G401 (cell line): ENCODE measurements at places on chromosomes 7 and 10. TPM values are rescaled to one million over a fixed set of nuclear protein-coding genes. Genes with fewer than 3 reads are reported as not detected.
A peak's percentile ranks its signal among the peaks of the same experiment; 100 is the strongest.

DNA sequence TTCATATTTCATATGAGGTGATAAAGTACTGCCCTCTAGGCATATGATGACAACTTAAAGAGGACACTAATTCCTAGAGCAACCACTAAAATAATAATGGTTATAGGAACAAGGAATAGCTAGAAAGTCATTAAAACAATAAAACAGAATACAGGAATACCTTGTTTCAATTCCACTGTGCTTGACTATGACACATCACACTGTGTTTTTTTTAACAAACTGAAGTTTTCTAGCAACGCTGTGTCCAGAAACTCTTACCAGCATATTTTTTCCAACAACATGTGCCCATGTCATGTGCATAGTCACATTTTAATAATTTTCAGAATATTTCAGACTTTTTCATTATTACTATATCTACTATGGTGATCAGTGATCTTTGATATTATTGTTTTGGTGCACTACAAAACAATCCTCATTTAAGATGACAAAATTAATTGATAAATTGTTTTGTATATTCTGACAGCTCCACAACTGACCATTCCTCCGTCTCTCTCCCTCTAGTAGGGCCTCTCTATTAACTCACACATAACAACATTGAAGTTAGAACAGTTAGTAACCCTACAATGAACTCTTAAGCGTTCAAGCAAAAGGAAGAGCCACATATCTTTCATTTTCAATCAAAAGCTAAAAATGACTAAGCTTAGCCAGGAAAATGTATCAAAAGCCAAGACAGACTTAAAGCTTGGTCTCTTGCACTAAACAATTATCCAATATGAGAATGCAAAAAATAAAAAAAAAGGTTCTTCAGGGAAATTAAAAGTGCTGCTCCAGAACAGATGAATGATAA is 85.8 kb downstream of the SNX13 start:
- DNase-seq = no peak

NEUROG3 gene
- total RNA-seq = not detected in 2 replicates

NUTM2A gene
- total RNA-seq = not detected in 2 replicates

- DNase-seq = no peak
Measured at GRCh38 chr10:22630234-22631174, 83.9 kb downstream of the PIP4K2A start.

DNA sequence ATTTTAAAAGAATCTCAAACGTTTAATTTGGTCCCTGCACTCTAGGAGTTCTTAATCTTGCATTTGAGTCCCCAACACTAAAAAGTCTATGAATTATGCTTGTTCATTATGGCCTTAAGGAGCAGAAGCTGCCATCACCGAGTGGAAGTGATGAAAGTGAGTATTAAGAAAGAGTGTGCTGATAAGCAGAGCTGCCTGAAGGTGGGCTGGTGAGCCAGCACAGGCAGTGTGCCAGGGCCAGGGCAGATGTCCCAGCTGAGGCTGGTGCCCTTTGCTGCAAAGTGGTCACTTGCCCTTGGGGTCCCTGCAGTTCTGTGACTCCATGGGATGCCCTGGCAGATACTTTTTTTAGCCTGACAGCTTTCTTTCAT is 72.9 kb upstream of the LOXL4 start:
- peak; percentile 36 for DNase-seq

- DNase-seq = peak; percentile 96
Measured at GRCh38 chr7:95772771-95773581, 622 bp downstream of the DYNC1I1 start.

DNA sequence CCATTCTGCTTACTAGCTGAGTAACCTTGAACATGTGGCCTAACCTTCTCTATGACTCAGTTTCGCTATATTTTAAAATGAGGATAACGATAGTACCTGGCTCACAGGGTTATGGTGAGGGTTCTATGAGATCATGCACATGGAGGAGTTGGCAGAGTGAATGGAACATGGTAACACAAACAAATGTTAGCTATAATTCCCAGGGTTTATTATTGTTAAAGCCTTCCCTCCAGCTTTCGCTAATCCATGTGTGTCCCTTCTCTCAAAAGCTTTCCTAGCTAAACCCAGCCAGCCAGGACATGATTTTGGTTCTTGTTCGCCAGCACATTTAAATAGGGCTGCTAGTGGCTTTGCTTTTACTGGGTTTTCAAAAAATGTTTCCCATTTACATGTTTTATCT is 361.0 kb upstream of the NFE2L3 start:
- DNase-seq = no peak

AUTS2 gene
- 0.06 and 4.4 TPM in 2 replicates for total RNA-seq

DNA sequence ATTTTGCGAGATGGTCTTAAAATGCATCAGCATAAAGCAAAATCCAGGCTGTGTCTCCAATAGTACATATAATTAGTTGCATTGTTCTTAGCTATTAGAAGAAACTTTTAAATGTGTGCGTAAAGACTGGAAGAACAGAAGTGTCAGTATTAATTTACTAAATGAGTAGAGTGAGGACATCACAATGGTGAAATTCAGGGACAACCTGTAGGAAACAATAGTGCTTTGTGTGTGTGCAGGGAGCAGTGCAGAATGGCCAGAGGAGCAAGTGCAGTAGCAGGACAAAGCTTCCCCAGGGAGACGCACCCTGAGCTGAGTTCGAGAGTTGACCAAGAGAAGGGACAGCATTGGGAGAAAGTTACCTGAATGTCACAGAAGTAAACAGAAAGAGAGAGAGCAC is 13.7 kb downstream of the ITGB8 start:
- DNase-seq = no peak

PLPP4 gene
- total RNA-seq = not detected in 2 replicates

DNA sequence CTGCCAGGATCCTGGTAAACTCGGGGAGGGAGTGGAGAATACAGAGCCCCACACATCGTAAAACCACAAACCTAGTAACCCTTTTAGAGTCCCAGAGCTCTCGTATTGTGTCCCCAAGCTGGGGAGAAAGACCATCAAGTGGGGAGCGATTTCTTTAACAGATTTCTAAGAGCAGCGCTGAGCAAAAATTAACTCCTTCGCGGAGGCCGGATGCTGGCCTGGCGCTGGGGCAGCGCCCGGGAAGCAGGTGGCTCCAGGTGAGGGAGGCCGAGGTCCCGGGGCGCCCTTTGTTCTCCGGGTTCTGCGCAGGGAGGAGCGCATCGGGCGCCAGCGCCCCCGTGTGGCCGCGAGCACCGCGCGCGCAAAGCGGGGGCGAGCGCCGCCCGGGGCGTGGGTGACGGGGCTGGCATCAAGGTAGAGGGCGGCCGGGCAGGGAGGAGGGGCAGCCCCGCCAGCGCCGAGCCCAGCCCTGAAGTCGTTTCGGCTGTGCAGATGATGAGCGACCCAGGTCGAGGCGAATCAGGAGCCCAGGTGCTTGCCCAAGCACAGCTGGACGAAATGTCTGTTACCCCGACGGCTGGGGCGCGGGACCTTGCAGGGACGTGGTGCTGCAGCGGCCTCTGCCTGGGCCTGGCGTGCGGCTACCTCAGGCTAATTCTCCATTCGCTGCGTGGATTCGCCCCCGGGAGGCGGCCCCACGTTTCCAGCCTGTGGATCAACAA is 10.4 kb upstream of the FGFR2 start:
- DNase-seq = no peak

DNA sequence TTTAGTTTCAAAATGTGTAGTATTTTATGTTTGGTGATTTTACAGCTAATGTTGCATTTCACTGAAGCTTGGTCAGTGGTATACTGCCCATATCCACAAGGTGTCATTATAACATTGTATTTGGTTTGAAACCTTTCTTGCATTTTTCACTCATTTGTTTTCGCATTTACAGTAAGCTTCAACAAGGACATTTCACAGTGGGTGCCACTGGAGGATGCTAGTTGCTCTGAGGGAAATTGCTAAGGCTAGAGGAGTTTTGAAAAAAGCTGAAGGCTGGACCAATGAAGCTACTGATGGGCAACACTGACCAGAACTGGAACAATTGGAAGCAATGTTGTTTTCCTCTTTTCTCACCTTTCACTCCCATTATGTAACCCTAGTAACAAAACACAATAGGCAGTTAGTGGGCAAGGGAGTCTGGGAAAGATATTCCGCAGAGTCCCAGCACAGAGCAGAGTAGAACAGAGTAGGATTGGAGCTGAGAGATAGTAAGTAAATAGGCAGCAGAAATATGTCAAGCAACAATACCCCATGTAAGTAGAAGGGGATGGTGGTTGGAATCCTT is 23.6 kb upstream of the SRI start:
- DNase-seq = peak; percentile 92

TRIM8 gene
- total RNA-seq = 30.2 and 44.4 TPM in 2 replicates

DNA sequence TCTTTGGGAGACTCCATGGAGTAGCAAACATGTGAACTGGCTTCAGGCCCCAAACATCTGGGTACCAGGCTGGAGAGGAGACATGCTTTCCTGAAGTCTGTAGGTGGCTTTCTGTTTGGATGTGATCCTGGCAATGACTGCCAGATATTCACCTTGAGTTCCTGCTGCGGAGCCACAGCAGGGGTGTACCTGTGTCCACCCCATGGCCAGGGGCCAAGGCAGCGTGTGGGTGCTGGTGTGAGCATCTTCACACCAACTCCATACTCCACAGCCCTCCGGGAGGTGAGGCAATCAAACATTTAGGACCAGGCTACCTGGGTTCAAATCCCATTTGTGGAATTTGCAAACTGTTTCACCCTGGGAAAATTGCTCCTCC is 113.0 kb downstream of the ADCY1 start:
- DNase-seq = no peak

GRCh38 chr10:130989670-130990232 is 321.8 kb downstream of the TCERG1L start:
- DNase-seq = peak; percentile 57

DNA sequence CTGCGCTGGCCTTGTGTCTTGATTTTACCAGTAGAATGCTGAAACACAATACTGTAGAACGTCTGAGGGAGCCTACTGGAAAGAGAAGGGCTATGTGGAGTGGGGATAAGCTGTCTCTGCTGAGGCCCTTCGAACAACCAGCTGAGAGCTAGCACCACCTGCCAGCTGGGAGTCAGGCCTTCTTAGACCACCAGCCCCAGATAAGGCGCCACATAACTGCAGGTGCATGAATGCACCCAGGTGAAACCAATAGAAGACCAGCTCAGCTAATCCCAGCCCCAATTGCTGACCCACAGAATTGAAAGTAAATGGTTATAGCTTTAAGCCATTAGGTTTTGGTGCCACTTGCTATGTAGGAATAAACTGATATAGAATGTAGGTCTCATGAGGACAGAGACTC is 438.4 kb downstream of the ADRA2A start:
- DNase-seq = no peak

CALHM3 gene
- total RNA-seq = not detected in 2 replicates

- no peak for DNase-seq
Measured at GRCh38 chr10:67402620-67403019, 293.4 kb downstream of the CTNNA3 start.

DNA sequence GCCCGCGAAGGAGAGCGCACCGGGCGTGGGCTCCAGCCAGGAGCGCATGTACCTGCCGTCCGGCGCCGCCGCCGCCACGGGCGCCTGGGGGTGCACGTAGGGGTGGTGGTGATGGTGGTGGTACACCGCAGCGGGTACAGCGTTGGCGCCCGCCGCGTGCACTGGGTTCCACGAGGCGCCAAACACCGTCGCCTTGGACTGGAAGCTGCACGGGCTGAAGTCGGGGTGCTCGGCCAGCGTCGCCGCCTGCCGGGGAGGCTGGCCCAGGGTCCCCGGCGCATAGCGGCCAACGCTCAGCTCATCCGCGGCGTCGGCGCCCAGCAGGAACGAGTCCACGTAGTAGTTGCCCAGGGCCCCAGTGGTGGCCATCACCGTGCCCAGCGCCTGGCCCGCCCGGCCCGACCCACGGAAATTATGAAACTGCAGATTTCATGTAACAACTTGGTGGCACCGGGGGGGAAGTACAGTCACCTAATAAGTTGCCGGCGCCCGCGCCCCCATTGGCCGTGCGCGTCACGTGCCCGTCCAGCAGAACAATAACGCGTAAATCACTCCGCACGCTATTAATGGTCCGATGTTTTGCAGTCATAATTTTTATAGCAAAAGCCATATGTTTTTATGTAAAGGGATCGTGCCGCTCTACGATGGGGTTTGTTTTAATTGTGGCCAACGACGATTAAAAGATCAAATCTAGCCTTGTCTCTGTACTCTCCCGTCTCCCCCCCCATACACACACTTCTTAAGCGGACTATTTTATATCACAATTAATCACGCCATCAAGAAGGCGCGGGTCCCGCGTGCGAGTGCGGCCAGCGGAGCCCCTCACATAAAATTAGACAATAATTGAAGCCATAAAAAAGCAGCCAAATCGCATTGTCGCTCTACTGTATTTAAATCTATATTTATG is at the start of gene HOXA9:
Gene HOXA9 (minus strand): TSS at position 449 of the 907 bp plus-strand sequence. CDS start 80 bp downstream, at position 369.
- DNase-seq = no peak

GALNT17 gene
- not detected in 2 replicates for total RNA-seq

GRCh38 chr7:74307738-74308505 is 18.7 kb downstream of the CLIP2 start:
- no peak for DNase-seq

AMPH gene
- not detected in 2 replicates for total RNA-seq

- peak; percentile 15 for DNase-seq
Measured at GRCh38 chr7:84112771-84113170, 81.8 kb downstream of the SEMA3A start.

- DNase-seq = no peak
Measured at GRCh38 chr10:90087197-90088023, 386.0 kb downstream of the KIF20B start.

DNA sequence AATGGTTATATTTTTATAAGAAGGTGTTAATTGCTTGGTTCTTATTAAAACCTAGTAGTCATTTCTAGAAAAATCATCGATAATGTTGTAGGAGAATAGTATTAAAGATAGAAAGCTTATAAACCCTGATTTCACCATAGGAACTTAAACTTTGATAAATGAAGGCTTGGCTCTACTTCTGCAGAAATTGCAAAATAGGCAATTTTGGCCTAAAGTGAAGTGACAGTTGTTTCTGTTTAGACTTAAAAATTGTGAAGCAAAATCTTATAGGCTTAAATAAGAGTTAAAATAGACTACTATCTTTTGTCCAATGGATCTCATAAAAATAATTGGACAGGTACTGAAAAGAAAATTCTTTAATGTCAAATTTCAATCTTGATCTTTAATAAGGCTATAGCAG is 321.6 kb upstream of the FZD8 start:
- DNase-seq = no peak

- peak; percentile 57 for DNase-seq
Measured at GRCh38 chr10:24669285-24669852, 54.3 kb downstream of the ARHGAP21 start.

GRCh38 chr10:34729619-34730018 is 85.5 kb downstream of the PARD3 start:
- no peak for DNase-seq

DNA sequence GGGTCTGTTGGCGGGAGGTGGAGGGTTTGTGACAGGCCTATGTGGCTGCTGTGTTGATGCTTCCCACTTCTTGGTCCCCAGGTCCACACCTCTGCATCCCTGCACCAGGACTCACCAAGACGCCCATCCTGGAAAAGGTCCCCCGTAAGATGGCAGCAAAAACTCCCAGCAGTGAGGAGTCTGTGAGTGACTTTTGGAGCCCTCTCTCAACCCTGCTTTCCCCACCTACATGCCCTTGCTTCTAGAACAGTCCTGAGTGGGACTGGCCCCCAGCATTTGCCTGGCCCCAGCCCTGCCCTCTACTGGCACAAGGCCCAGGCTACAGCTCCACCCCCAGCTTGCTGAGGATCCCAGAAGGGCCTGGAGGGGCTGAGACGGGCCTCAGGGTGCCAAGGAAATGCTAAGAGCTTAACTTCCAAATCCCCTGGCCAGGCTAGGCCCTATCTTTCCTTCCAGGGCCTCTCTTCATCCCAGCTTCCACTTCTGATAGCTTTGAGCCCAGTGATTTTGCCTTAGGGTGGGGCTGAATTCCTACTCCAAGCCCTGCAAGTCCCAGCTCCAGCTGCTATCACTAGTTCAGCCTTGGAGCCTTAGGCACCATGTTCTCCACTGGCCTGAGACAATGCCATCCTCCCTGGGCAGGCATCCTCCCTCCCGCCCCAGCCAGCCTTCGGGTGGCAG is 2.7 kb downstream of the CHAT start:
- DNase-seq = no peak
